ENCODE measurements at places on chromosomes 11 and 22.

- DNase-seq: no peak
Measured at GRCh38 chr11:59401262-59401552, 25.0 kb downstream of the OR5A2 start.

GRCh38 chr11:908273-908672, 2.3 kb downstream of the CHID1 start:
- DNase-seq: no peak

DNA sequence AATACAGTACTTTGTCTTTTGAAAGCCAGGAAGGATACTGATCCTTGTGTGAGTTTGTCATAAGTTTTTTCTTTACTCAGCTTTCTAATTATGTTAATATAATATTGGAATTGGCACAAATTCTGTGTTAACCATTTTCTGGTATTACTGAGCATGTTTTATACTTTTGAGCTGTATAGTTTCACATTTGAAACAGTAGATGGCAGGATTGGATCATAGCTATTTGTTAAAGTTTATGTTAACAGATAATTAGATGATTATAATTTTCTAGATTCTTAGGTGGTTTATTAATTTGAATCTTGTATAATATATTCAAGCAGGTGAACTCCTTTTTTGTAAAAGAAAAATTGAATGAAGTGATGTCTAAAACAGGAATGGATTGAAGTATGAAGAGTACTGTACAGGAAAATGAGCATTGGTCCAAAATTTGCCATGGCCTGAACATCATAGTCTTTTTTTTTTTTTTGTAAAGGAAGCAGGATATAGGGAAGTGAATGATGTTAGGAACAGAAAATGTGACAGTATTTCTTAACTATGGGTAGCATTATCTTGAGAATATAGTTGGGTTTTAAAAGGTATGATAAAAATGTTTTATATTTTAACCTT, 102.0 kb downstream of the CYP2R1 start:
- DNase-seq: no peak

- DNase-seq: no peak
Measured at GRCh38 chr11:108431997-108432396, 35.3 kb downstream of the C11orf65 start.

- DNase-seq: no peak
Measured at GRCh38 chr11:57430952-57431351, 4.0 kb upstream of the SLC43A3 start.

- no peak for DNase-seq
Measured at GRCh38 chr11:19886498-19886897, 173.9 kb downstream of the NAV2 start.

GRCh38 chr11:117466966-117467365, 139.3 kb downstream of the CEP164 start:
- no peak for DNase-seq

GRCh38 chr11:87219266-87219665, 181.5 kb downstream of the TMEM135 start:
- no peak for DNase-seq

GRCh38 chr11:46120346-46121300, 631 bp downstream of the PHF21A start:
- peak; percentile 73 for DNase-seq

- DNase-seq: no peak
Measured at GRCh38 chr11:121535129-121535796, 82.5 kb upstream of the SORL1-AS1 start.

DNA sequence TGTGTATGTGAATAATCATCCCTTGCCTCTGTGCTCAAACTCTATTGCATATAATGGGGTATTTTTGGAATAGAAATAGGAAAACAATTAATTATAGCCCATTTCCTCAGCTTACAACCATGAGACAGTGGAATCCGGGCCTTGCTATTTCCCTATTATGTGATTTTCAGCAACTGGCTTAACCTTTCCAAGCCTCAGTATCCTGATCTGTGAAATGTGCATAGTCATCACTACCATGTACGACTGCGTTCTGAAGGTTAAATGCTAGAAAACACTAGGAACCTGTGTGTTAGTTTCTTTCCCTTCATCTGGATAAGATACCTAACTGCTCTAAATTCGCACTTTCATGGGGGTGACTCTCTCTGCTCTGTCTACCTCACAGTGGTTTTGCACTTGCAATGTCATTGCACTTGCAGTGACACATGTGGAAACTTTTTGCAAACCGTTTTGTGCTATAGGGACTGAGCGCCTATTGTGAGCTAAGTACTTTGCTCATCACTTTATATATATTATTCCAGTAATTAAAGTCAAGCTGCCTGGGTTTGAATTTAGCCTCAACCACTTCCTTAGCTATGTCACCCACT, 48.3 kb downstream of the IRAG1 start:
- DNase-seq: no peak

- no peak for DNase-seq
Measured at GRCh38 chr11:134554106-134554505, 142.1 kb upstream of the B3GAT1 start.

- no peak for DNase-seq
Measured at GRCh38 chr22:39242595-39243438, 2.0 kb downstream of the PDGFB start.
